Activated naive CD4-positive, alpha-beta T cell treated with anti-CD3 and anti-CD28 coated beads for 36 hours (primary cell): ENCODE measurements at places on chromosomes 4 and X. TPM values are rescaled to one million over a fixed set of nuclear protein-coding genes. Genes with fewer than 3 reads are reported as not detected.

- no peak overlapping the region for H3K27ac ChIP-seq
- no peaks in the 10 kb centered on the region for H3K36me3 ChIP-seq
- peaks cover 2% of the 10 kb centered on the region for H3K27me3 ChIP-seq
- no peak for DNase-seq
These were observed 70.3 kb downstream of the PHOX2B start for GRCh38 chr4:41678086-41678816.

DNA sequence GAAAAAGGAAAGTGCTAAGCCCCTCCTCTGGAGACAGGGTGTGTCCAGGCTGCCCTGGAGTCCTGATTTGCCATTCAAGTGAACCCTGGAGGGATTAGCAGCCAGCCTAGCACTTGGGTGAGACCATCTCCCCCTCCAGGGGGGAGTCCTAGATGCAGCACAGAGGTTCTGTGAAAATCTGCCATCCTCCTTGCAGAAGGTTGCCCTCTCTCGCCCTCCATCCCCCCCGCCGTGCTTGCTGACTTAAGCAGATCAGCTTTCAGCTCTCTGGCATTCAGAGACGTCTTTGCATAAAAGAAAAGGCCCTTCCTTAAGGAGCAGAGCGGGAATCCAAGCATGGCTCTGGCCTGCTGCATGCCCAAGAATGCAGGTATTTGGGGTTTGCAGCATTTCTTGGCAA lies 102.1 kb upstream of the SCML1 start:
- H3K4me1 ChIP-seq, result peaks cover 5% of the 10 kb centered on the region
- no peaks in the 10 kb centered on the region for H3K36me3 ChIP-seq
- no peak for DNase-seq
- no peak overlapping the region for H3K27ac ChIP-seq
- H3K27me3 ChIP-seq, result no peaks in the 10 kb centered on the region

- H3K27me3 ChIP-seq, result no peaks in the 10 kb centered on the region
- no peak overlapping the region for H3K27ac ChIP-seq
- DNase-seq, result no peak
- no peak overlapping the region for H3K4me3 ChIP-seq
- H3K4me1 ChIP-seq, result no peaks in the 10 kb centered on the region
These were observed 78.1 kb upstream of the FSTL5 start for GRCh38 chr4:162241857-162242256.

DNA sequence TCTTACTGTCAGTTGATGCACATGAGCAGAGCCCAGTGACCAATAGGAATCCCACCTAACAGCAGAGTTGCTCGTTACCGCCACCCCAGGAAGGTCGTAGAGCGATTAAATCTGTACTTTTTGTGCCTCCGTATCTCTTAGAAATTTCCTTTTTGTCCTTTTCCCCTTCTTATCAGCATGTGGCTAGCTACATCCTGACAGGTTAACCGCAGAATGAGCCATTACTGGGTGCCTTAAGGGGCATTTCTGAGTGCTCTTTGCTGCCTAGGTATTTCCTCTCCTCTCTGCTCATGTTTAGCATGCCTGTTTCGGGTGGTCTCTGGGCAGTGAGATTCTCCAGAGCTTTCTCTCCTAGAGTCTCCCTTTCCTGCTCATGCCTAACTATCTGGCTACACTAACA lies 530.5 kb downstream of the FAM133A start:
- no peak overlapping the region for H3K4me3 ChIP-seq
- H3K4me1 ChIP-seq, result no peaks in the 10 kb centered on the region
- no peaks in the 10 kb centered on the region for H3K36me3 ChIP-seq
- DNase-seq, result no peak
- H3K27ac ChIP-seq, result no peak overlapping the region
- no peaks in the 10 kb centered on the region for H3K27me3 ChIP-seq

The TMEM255A gene
- not detected for total RNA-seq

The ATG4A gene
- total RNA-seq, result 8.6 TPM

DNA sequence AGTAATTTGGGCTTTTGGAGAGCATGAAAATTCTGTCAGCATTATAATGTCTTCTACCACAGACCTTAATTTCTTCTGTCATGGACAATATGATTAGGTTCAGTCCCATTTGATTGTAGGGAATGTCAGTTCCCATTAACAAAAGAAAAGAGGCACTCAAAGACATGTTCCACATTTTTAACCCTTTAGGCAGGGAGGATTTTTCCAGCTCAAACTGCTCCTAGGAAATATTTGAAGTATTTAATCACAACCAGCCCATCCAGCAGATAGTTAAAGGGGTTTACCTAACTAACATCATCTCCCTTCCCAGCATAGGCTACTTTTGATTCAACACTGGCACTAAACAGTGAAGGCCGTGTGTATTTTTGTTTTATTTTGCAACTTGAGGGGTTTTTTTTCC lies 256.0 kb downstream of the DHX15 start:
- no peaks in the 10 kb centered on the region for H3K27me3 ChIP-seq
- no peaks in the 10 kb centered on the region for H3K4me1 ChIP-seq
- H3K27ac ChIP-seq, result no peak overlapping the region
- H3K36me3 ChIP-seq, result no peaks in the 10 kb centered on the region
- H3K4me3 ChIP-seq, result no peak overlapping the region

The MAGEB17 gene
- not detected for total RNA-seq

DNA sequence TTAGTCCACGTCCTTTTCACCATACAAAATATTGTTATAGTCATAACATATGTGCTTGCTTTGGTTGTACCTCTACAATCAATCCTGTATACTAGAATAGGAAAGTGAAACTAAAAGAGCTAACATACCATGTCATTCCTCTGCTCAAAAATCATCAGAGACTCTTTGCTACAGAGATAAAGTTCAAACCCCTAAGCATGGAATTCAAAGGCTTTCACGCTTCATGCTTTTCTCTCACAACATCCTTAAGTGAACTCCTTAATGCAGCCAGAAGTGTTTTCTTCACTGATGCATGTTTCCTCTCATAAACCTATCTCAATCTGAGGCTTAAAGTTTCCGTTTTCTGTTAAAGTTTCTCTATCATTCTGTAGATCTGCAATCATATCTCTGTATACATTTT lies 744.6 kb upstream of the IGFBP7 start:
- no peaks in the 10 kb centered on the region for H3K27me3 ChIP-seq
- DNase-seq, result no peak
- H3K36me3 ChIP-seq, result no peaks in the 10 kb centered on the region
- H3K4me1 ChIP-seq, result no peaks in the 10 kb centered on the region
- no peak overlapping the region for H3K4me3 ChIP-seq

DNA sequence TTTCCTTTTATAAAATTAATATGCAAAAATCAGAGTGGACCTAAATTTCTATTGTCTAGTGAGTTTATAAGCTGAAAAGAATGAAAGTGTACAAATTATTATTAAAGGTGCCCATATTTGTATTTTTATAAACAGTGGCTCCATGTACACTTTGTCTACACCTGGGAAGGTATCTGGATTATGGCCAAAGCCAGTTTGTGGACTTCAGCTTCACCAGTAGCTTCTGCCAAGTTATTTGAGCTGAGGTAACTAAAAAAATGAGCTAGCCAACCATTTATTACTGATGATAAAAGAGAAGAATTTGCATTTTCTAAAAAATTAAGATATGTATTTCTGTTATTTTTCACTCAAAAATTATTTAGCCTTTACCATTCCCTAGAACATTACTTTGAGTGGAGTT lies 32.3 kb upstream of the LRAT start:
- no peaks in the 10 kb centered on the region for H3K36me3 ChIP-seq
- no peak overlapping the region for H3K27ac ChIP-seq
- DNase-seq, result no peak
- H3K4me3 ChIP-seq, result no peak overlapping the region
- H3K4me1 ChIP-seq, result no peaks in the 10 kb centered on the region

DNA sequence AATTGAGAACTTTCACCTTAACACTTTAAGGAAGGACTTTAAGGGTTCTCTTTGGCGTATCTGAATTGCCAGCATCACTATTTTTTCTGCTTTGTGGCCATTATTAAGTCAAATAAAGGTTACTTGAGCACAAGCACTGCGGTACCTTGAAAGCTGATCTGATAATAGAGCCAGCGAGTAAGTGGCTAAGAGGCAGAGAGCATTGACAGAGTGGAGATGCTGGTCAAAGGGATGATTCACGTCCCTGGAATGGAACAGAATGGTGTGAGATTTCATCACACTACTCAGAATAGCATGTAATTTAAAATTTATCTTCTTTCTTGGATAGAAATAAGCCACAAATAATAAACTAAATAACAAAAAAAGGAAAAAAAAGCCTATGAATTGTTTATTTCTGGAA lies 57.1 kb upstream of the NPFFR2 start:
- H3K27me3 ChIP-seq, result no peaks in the 10 kb centered on the region
- no peaks in the 10 kb centered on the region for H3K4me1 ChIP-seq

DNA sequence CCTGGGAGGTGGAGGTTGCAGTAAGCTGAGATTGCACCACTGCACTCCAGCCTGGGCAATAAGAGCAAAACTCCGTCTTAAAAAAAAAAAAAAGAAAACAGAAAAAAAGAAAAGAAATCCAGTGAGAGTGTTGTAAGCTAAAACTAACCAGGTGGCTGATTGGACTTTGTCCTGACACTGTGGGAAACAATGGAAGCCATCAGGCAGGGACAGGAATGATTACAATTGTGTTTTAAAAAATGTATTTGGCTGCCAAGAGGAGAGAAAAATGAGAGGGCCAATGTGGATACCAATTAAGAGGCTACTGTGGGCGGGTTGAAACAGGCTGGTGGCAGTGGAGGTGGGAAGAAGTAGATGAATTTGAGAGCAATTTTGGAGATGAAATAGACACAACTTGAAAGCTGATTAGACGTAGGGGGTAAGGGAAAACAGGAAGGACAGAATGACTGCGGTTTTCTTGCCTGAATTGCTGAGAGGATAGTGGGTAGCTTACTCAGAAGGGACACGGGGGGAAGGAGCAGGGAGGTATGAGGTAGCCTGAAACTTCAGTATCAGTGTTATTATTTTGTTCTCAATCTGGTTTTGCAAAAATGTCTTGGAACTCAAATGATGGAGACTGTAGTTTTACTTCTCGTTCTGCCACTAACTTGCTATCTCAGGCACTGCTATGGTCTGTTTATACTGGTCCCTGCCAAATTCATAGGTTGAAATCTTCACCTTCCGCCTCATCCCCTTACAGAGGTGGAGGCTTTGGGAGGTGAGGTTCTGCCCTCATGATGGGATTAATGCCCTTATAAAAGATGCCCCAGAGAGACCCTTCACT lies 45.6 kb upstream of the CHRNA9 start:
- DNase-seq, result peak; percentile 50
- H3K27me3 ChIP-seq, result no peaks in the 10 kb centered on the region
- H3K4me1 ChIP-seq, result peaks cover 59% of the 10 kb centered on the region
- no peaks in the 10 kb centered on the region for H3K36me3 ChIP-seq
- peak overlapping the region; percentile 25 for H3K4me3 ChIP-seq

DNA sequence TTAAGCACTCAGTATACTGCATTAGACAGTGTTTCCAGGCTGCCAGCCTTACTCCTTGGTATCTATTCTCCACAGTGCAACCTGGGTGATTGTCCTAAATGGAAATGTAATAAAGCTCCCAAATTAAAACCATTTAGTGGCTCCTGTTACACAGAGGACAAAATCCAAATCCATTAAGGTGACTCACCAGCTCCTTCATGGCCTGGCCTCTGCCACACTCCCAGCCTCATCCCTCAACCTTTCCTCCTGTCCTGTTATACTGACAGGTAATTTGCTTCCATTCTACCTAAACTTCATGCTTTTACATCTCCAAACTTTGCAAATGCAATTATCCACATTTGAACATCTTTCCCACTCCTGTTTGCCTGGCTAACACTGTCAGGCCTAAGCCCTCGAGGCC lies 140.3 kb downstream of the INPP4B start:
- DNase-seq, result no peak
- no peak overlapping the region for H3K4me3 ChIP-seq
- peaks cover 21% of the 10 kb centered on the region for H3K4me1 ChIP-seq
- H3K27me3 ChIP-seq, result no peaks in the 10 kb centered on the region

- H3K4me3 ChIP-seq, result no peak overlapping the region
- DNase-seq, result no peak
- H3K27ac ChIP-seq, result no peak overlapping the region
- H3K36me3 ChIP-seq, result no peaks in the 10 kb centered on the region
- no peaks in the 10 kb centered on the region for H3K4me1 ChIP-seq
- H3K27me3 ChIP-seq, result no peaks in the 10 kb centered on the region
These were observed 101.2 kb downstream of the ARHGAP6 start for GRCh38 chrX:11564546-11564945.

The TRIM60 gene
- not detected for total RNA-seq

The WWC2 gene
- 6.7 TPM for total RNA-seq

GRCh38 chr4:37754410-37755185 lies 68.4 kb upstream of the RELL1 start:
- H3K27me3 ChIP-seq, result no peaks in the 10 kb centered on the region
- H3K36me3 ChIP-seq, result no peaks in the 10 kb centered on the region
- no peak overlapping the region for H3K4me3 ChIP-seq

DNA sequence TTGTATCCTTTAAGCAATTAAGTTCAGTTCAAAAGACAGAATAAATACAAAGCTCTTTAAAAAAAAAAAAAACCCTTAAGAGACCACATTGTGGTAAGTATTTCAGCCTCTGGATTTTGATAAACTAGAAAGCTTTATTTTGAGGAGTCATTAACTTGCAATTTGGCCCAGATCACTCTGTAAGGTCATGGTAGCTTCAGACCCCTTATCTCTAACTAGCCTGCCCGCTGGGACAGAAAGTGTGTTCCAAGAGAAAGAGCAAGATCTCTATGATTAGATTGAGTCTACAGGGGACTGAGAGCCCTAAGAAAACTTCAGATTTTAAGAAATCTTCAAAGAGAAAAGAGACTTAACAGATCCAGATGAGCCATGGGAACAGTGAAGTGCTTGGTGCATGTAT lies 45.6 kb downstream of the GALNT7 start:
- no peak for DNase-seq
- H3K4me1 ChIP-seq, result peaks cover 30% of the 10 kb centered on the region
- peaks cover 3% of the 10 kb centered on the region for H3K36me3 ChIP-seq
- no peak overlapping the region for H3K27ac ChIP-seq
- no peaks in the 10 kb centered on the region for H3K27me3 ChIP-seq

GRCh38 chr4:12911750-12912358 lies 572.3 kb downstream of the RAB28 start:
- no peaks in the 10 kb centered on the region for H3K27me3 ChIP-seq
- no peaks in the 10 kb centered on the region for H3K4me1 ChIP-seq
- H3K4me3 ChIP-seq, result no peak overlapping the region
- H3K36me3 ChIP-seq, result no peaks in the 10 kb centered on the region
